HuH-7.5 (cell line): ENCODE measurements at places on chromosomes 6 and 20.

DNA sequence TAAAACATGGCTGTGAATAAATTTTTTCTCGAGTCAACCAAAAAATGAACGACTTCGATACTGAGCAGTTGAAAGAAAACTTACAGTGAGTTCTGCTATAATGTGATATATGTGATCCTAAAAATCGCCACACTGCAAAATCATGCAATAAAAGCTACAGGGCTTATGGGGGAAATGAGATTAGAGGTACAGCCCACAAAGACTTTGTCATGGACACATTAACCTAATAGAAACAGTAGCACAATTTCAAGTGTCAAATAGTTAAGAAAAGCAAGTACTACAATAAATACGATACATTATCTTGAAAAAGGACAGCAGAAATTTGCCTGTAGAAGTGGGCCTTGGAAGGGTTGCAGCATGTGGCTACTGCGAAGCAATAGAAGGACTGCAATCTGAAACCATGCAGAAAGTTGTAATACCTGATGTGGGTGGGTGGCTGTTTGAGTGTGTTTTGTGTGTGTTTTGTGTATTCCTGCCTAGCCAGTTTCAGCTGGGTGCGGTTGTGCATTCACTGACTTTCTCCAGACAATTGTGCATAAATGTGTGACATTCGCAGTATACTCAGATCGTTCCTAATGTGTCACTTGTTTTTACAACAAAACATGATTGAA is 79.1 kb downstream of the RPP40 start:
- DNase-seq = no peak

GRCh38 chr20:19709635-19710335 is 48.3 kb upstream of the RIN2 start:
- DNase-seq = no peak

DNA sequence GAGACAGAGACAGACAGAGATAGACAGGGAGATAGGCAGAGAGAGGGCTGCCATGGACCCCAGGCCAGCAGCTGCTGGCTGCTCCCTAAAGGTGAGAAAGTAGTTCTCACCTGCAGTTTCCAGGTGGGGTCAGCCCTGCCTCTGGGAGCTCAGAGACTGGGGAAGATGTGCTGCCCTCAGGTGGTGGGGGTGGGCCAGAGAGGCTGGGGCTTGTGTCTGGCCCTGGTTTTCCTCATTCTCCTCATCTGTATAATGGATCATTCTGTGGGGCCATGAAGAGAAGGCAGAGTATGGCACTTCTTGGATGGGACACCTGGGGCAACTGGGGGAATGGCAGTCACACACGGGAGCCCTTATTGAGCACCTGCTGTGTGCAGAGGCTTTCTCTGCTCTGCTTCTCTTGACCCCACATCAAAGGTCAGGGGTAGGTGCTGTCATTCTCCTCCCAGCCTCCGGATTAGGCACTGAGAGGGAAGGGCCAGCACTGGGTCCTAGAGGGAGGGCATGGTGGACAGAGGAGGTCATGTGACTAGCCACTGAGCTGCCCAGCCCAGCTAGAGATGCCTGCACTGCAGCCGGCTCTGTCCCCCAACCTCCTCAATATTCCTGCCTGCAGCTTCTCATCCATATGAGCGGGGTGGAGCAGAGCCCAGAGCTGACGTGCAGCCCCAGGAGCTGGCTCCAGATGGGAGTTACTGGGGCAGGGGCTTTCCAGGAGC is 4.1 kb downstream of the ANGPT4 start:
- DNase-seq = no peak

DNA sequence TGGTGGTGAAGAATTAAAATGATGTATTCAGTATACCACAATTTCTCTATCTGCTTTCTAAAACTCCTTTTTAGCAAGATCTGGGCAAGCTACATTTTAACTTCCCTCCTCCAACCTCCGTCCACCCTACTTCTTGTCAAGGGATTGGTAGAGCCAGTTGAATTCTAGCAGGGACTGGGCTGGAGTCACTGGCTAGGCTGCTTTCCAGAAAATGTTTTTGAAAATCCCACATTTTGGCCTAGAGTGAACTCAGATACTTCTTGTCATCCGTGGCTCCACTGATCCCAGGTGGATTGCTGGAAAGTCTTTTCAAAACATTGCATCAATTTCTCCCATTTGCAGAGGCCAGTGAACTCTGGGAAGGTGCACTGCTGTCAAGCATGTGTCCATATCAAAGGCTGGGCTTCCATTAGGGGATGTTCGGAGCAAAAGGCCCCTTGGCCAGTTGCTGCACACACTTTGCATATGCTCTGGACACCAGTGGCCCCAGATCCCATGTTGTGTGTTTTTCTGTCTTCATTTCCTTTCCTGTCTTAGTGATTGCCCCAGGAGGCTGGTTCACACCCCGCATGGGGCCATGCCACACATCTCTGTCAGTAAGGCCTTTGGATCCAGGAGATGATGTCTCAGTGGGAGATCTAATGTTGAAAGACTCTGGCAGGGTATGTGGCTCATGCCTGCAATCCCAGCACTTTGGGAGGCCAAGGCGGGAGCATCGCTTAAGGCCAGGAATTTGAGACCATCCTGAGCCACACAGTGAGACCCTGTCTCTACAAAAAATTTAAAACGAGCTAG is 11.3 kb upstream of the KCNK16 start:
- no peak for DNase-seq

GRCh38 chr6:130676773-130677144 is 150.4 kb upstream of the SMLR1 start:
- no peak for DNase-seq

- no peak for DNase-seq
Measured at GRCh38 chr20:51026269-51026668, 3.4 kb upstream of the KCNG1 start.

DNA sequence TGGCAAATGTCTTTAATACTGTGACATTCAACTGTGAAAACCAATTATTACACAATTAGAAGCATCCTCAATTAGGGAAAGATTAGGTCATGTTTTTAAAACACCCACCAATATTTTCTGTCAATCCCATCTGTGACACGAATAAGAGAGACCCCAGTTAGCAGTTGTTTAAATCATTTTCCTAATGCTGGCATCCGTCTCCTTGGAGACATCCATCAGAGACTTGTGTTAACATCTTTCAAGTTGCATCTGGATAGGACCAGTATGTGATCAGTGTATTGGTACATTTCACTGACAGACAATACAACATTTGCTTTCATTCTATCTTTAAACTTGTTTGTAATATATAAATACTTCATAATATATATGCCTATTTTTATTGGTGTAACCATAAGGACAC is 420.7 kb upstream of the RNF217 start:
- DNase-seq = no peak

DNA sequence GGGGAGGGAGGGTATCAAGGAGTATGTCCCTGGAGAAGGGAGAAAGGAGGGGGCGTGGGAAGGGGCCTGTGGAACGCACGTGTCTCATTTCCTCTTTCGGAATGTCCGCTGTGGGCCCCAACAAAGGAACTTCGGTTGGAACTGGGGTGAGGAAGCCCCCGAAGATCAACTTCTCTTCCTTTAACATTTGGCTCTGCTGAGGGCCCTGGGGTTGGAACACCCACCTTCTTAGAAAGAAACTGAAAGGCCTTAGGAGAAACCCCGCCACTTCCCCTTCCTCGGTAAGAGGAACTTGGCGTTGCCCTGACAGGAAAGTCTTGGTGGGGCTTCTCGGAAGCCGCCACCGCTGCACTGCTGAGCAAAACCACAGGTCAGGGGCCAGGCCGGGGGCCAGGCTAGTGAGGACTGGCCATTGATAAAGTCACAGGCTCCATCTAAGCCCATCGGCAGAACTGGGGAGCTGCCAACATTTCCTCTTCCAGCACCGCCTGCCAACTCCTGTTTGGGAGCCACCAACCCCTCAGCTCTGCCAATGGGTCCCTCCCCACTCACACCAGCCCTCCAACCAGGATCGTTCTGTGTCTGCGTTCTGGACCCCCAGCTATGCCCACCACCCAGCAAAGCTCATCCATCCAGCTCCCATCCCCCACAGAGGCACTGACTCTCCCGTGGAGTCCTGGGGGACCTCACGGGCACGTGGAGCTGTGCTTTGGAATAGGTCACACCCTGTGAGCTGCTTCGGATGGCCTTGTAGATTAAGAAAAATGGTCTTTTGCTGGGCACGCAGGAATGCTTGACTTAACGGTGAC is 44.8 kb downstream of the FGD2 start:
- no peak for DNase-seq

DNA sequence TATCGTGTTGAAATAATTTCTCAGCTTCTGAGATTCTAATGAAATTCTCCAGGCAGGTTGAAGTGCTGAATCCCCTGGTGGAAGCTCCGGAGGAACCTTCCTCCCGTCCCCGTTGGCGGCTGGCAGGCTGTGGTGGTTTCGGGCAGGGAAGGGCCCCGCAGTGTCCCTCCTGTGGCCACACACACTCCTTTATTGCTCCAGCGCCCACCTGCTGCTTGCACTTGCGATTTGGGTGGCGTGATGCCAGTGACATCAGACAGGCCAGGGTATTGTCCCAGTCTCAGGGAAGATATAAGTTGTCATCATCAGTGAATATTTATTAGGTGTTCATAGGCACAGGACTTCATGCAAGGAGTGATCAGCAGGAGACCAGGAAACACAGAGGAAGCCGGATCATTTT is 530.4 kb downstream of the QKI start:
- no peak for DNase-seq

DNA sequence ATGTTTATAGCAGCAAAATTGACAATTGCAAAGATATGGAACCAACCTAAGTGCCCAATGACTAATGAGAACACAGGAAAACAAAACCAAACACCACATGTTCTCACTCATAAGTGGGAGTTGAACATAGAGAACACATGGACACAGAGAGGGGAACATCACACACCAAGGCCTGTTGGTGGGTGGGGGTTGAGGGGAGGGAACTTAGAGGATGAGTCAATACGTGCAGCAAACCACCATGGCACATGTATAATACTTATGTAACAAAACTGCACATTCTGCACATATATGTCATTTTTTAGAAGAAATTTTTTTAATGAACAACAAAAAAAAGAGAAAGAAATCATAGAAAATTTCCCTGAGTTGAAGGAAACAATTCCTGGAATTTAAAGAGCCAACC is 3.9 kb downstream of the EPM2A start:
- no peak for DNase-seq

DNA sequence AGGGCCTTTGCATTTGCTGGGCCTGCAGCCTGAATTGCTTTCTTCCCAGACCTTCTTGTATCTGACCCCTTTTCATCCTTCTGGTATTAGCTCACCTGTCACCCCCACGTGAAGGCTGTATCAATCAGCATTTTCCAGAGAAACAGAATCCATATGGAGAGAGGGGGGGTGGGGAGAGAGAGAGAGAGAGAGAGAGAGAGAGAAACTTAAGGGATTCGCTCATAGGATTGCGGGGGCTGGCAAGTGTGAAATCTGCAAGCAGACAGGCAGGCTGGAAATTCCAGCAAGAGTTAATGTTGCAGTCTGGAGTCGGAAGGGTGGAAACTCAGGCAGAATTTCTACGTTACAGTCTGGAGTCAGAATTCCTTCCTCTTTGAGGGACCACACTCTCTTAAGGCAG is 410.7 kb upstream of the SULF2 start:
- no peak for DNase-seq

DNA sequence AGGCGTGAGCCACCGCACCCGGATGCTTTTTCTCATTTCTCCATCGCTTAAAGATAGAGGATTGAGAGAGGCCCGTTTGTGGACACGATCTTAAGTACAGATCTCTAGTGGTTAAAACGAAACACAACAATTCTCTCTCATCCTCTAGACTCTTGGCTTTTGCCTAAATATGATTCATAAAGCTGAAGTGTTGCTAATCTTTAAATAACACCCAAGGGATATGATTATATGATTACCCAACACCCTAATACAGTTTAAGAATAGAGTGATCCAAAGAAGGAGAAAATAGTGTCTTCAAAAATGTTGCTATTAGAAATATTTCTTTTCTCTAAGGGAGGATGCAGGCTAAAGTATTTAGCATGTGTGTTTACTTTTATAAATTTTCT is 50.4 kb downstream of the MTHFD1L start:
- DNase-seq = no peak

DNA sequence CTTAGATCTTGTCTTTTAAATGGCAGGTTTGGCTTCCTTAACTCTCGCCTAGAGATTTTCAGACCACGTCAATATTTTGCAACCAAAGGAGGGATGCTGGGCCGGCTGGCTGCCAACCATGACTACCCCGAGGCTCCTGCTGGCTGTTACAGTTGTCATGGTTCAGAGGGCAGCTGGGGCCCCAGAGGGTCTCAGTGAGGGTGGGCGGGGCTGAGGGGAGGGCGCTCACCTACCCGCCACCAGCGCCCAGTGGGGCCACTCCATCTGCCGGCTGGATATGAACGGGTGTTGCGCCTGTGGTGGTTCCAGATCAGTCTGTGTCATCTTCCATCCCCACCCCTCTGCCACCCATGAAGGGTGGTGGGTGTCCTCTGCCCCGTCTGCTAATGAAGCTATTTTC is 12.3 kb downstream of the GPR31 start:
- no peak for DNase-seq

DNA sequence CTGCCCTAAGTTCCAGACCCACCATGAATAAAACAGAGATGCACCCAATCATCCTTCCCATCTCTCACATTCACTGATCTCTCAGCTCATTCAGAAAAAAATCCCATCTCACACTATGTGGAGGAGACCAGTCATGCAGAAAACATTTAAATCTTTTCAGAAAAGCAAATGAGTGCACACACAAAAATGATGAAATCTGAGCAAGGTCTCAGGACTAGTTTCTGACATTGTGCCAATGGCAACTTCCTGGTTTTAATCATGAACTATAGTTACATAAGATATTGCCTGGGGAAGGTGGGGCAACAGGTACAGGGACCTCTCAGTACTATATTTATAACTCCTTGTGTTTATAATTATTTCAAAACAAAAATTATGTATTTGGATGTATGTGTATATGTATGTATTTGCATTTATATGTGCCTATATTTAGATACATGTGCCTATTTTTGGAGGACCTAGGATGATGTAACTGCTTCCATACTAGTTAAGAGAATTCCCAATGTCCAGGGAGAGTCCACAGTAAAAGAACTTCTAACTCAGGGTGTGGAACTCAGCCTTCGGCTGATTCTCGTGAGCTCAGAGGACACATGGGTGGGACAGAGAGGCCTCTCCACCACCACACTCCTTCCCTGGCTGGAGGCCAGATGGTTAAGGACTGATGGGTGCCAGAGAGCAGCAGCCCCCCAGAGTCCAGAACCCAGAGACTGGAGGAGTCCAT is 71.7 kb upstream of the MAP3K4 start:
- DNase-seq = no peak

DNA sequence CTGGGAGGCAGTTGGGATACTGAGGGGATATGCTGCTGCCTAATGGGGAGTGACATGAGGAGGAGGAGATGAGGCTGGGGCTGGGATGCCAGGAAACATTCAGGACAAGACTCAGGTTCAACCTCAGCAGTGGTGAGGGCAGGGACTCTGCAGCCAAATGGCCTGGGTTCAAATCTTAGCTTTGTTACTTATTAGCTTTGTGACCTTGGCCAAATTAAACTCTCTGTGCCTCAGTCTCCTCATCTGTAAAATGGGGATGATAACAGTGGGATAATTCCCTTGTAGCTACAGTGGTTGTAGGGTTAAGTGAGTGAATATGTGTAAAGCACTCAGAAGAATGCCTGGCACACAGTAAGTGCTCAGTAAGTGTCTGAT is 1.9 kb downstream of the PI16 start:
- no peak for DNase-seq

GRCh38 chr20:57609086-57609841 is 11.0 kb downstream of the ZBP1 start:
- no peak for DNase-seq

DNA sequence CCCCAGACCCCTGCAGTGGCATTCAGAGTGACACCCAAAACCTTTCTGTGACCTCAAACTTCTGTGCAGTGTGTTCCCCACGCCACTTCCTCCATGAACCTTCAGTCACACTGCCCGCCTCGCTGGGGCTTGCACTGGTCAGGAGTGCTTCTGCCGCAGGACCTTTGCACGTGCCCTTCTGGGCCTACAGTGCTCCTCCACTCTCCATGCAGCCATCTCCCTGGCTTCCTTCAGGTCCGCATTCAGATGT is 27.1 kb downstream of the SYNJ2 start:
- DNase-seq = no peak
